Natural killer cell (primary cell): ENCODE measurements at places on chromosomes 13 and 19. TPM values are rescaled to one million over a fixed set of nuclear protein-coding genes. Genes with fewer than 3 reads are reported as not detected.
A peak's percentile ranks its signal among the peaks of the same experiment; 100 is the strongest.

GRCh38 chr19:35177377-35178274 lies 23.1 kb downstream of the FXYD5 start:
- no peaks in the 10 kb centered on the region for H3K36me3 ChIP-seq
- no peaks in the 10 kb centered on the region for H3K27me3 ChIP-seq
- H3K4me1 ChIP-seq: no peaks in the 10 kb centered on the region
- H3K27ac ChIP-seq: no peak overlapping the region
- no peak for DNase-seq
- H3K4me3 ChIP-seq: no peak overlapping the region

DNA sequence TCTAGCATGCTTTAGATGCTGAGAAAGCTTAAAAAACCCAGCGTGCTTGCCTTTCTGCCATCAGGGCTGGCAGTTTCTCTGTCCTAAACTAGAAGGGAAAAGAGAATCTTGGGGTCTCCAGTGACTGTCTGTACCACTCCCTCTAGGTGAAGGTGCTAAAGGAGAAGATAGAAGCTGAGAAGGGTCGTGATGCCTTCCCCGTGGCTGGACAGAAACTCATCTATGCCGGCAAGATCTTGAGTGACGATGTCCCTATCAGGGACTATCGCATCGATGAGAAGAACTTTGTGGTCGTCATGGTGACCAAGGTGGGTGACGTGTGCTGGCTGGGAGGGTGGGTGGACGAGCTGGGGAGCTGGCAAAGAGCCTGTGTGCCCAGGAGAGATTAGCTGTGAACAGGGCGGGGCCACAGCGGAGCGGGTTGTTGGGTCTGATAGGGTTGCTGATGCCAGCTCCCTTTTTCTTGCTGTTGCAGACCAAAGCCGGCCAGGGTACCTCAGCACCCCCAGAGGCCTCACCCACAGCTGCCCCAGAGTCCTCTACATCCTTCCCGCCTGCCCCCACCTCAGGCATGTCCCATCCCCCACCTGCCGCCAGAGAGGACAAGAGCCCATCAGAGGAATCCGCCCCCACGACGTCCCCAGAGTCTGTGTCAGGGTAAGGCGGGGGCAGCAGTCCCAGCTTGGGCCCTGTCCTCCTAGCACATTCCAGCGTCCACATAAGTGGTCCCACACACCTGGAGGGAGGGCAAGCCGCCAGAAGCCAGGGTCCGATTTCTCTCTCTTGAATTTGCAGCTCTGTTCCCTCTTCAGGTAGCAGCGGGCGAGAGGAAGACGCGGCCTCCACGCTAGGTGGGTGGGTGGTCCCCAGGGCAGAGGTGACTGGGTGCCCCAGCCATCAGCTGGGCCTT lies 2.3 kb downstream of the RAD23A start:
- no peaks in the 10 kb centered on the region for H3K27me3 ChIP-seq
- H3K36me3 ChIP-seq: peaks cover 67% of the 10 kb centered on the region
- no peak overlapping the region for H3K4me3 ChIP-seq
- H3K4me1 ChIP-seq: peaks cover 34% of the 10 kb centered on the region

- H3K27me3 ChIP-seq: no peaks in the 10 kb centered on the region
- no peaks in the 10 kb centered on the region for H3K36me3 ChIP-seq
- no peak overlapping the region for H3K27ac ChIP-seq
- no peaks in the 10 kb centered on the region for H3K4me1 ChIP-seq
- no peak for DNase-seq
Observed at GRCh38 chr19:49167857-49168409, 10.3 kb downstream of the TRPM4 start.

DNA sequence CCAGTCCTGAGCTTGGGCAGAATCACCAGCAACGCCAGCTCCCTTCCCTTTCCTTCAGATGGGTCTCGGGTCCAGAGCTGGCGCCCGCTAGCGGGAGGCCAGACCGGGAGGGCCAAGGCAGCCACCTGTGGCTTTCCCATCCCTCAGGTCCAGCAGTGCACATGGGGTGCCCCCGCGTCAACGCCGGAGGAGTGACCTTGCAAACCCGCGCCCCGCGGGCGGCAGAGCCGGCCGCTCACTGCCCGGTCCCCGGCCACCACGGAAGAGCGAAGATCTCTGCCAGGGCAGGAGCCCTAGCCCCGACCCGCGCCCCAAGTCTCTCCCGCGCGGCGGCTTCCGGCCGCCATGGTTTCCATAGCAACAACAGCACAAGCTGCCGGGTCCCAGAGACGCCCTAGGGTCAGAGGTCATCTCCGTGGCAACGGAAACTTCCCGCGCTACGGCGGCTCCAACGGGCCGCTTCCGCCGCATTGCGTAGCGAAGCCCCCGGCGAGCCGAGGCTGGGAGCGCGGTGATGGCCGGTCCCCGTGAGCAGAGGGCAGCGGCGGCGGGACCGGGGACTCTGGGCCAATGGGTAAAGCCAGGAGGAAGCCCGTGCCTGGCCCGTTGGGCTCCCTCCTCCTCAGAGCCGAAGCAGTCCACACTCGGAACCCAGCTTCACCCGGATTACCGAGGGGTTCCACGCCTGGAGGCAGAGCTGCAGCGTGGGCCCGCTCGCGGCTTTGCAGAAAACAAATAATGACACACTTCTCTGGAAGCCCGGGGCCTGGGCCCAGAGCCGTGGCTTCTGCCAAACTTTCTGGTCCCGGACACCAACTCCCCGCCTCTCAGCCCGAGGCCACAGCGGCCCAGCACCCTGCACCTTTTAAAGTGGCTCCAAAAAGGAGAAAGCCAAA lies 7.4 kb downstream of the FGF14 start:
- peaks cover 15% of the 10 kb centered on the region for H3K4me1 ChIP-seq
- peak overlapping the region; percentile 74 for H3K4me3 ChIP-seq

DNA sequence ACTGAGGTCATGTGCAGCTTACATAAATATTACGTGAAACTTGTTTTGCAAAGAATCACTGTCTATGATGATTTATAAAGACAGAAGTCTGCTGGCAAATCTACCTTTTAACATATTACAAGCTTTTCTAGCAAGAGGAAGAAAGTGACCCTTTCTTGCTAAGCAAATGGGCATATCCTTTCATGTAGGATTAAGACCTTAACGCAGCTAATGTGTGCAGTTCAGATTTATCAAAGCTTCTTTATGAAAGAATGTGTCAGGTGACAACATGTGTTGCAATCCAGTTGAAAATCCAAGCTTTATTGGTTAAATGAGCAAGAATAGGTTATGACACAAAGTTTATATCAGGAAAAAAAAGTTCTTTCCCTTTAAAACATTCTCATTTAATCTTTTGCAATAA lies 115.6 kb upstream of the NBEA start:
- no peaks in the 10 kb centered on the region for H3K27me3 ChIP-seq
- H3K36me3 ChIP-seq: no peaks in the 10 kb centered on the region
- H3K27ac ChIP-seq: no peak overlapping the region
- no peak overlapping the region for H3K4me3 ChIP-seq

GRCh38 chr13:94333131-94333820 lies 146.2 kb downstream of the DCT start:
- no peaks in the 10 kb centered on the region for H3K36me3 ChIP-seq
- no peak overlapping the region for H3K27ac ChIP-seq
- H3K27me3 ChIP-seq: no peaks in the 10 kb centered on the region
- H3K4me1 ChIP-seq: peaks cover 11% of the 10 kb centered on the region

DNA sequence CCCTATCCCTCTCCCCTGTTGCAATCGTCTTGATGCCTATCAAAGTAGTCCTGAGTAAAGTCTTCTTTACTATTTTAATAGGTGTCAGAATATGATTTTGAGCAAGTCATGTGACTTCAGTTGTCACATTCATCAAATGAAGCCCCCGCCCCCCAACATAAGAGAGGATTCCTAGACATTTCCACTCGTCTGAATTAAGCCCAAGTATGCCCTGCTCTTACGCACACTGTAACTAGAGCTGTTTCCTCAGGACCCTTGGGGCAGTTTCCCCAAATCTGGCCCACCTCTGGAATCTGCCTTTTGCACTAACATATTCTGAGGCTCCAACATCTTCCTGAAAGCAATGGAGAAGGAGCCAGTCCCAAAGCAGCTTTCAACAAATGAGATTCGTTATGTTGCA lies 25.5 kb downstream of the SACS start:
- no peaks in the 10 kb centered on the region for H3K36me3 ChIP-seq
- H3K27ac ChIP-seq: no peak overlapping the region
- no peak for DNase-seq
- H3K4me1 ChIP-seq: no peaks in the 10 kb centered on the region
- no peak overlapping the region for H3K4me3 ChIP-seq
- H3K27me3 ChIP-seq: no peaks in the 10 kb centered on the region

- H3K4me1 ChIP-seq: no peaks in the 10 kb centered on the region
- peaks cover 65% of the 10 kb centered on the region for H3K36me3 ChIP-seq
- no peak overlapping the region for H3K27ac ChIP-seq
- DNase-seq: no peak
- H3K4me3 ChIP-seq: no peak overlapping the region
- H3K27me3 ChIP-seq: no peaks in the 10 kb centered on the region
Observed at GRCh38 chr13:99558570-99559180, 57.4 kb downstream of the TM9SF2 start.

GRCh38 chr13:55613429-55614187 lies 1527.1 kb upstream of the PRR20A start:
- H3K27ac ChIP-seq: no peak overlapping the region
- H3K4me3 ChIP-seq: no peak overlapping the region
- H3K27me3 ChIP-seq: no peaks in the 10 kb centered on the region

DNA sequence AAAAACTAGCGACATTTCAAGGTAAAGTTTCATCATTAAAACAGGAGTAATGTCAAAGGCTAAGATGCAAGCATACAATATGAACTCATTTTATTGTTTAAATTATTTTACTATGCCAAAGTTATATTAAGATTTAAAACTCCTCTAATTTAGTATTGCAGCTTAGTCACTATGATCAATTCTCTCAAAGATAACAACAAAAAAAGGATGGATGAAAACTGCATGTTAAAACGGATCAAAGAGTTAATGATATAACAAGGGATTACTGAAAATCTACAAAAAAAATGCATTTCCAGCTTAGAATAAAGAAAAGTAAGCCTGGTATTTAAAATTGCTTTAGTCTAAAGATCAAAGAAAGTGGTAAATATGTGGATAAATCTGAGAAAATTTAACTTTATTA lies 587.8 kb upstream of the PCDH20 start:
- no peak for DNase-seq
- no peaks in the 10 kb centered on the region for H3K27me3 ChIP-seq
- H3K36me3 ChIP-seq: no peaks in the 10 kb centered on the region

GRCh38 chr19:35342430-35342829 lies 5.3 kb upstream of the FFAR1 start:
- H3K36me3 ChIP-seq: no peaks in the 10 kb centered on the region
- no peak overlapping the region for H3K27ac ChIP-seq
- no peak for DNase-seq
- H3K4me1 ChIP-seq: peaks cover 19% of the 10 kb centered on the region
- H3K27me3 ChIP-seq: no peaks in the 10 kb centered on the region

DNA sequence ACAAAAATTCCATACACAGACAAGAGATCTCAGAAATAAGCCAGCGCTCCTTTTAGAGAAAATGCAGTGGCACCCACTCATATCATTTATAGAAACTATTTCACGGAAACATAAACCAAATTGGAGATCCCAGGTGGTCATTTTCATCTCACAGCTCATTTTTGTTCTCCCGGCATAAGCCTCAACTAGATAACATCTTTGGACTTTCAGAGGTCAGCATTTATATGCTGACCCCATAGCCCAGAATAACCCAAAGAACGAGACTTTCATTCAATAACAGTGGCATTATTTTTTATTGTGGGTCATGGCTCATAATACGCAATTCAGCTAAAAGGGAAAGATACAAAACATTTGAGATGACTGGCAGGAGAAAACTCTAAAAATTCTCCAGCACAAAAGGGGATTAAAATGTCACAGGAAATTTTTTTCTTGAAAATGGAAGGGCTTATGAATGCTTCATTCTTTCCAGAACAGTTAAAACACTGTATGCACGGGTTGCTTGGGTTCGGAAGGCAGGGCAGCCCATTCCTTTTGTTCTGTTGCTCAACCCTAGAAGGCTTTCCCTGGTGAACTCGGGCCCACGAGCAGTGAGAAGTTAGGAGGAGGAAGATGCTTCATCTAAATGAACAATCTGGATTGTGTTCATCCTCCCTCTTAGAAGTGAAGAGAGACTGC lies 24.0 kb downstream of the STARD13 start:
- no peak for DNase-seq
- no peaks in the 10 kb centered on the region for H3K27me3 ChIP-seq
- H3K36me3 ChIP-seq: no peaks in the 10 kb centered on the region
- no peaks in the 10 kb centered on the region for H3K4me1 ChIP-seq
- H3K27ac ChIP-seq: no peak overlapping the region
- H3K4me3 ChIP-seq: no peak overlapping the region

DNA sequence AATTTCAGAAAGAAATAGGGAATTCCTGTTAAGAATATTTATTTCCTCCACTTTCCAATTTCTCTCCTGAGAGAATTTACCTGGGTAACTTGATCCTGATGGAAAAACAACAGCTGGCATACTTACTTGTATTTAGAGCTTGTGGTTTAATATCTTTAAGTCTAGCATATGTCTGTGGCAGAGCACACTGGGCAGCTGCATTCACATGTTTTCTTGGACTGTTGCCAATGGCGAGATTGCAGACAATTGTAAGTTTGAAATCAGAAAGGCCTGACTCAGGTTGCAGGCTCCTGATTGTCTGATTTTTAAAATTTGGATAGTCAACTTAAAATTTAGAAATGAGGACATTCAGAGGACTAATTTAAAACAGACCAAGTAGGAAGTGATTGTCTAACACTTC lies 66.9 kb downstream of the NHLRC3 start:
- no peak overlapping the region for H3K4me3 ChIP-seq
- H3K4me1 ChIP-seq: no peaks in the 10 kb centered on the region
- H3K27me3 ChIP-seq: no peaks in the 10 kb centered on the region
- DNase-seq: no peak
- no peaks in the 10 kb centered on the region for H3K36me3 ChIP-seq

- H3K36me3 ChIP-seq: no peaks in the 10 kb centered on the region
- no peak overlapping the region for H3K27ac ChIP-seq
- no peak overlapping the region for H3K4me3 ChIP-seq
- no peaks in the 10 kb centered on the region for H3K4me1 ChIP-seq
- H3K27me3 ChIP-seq: no peaks in the 10 kb centered on the region
- DNase-seq: no peak
Observed at GRCh38 chr13:71831716-71832115, 35.3 kb downstream of the DACH1 start.

DNA sequence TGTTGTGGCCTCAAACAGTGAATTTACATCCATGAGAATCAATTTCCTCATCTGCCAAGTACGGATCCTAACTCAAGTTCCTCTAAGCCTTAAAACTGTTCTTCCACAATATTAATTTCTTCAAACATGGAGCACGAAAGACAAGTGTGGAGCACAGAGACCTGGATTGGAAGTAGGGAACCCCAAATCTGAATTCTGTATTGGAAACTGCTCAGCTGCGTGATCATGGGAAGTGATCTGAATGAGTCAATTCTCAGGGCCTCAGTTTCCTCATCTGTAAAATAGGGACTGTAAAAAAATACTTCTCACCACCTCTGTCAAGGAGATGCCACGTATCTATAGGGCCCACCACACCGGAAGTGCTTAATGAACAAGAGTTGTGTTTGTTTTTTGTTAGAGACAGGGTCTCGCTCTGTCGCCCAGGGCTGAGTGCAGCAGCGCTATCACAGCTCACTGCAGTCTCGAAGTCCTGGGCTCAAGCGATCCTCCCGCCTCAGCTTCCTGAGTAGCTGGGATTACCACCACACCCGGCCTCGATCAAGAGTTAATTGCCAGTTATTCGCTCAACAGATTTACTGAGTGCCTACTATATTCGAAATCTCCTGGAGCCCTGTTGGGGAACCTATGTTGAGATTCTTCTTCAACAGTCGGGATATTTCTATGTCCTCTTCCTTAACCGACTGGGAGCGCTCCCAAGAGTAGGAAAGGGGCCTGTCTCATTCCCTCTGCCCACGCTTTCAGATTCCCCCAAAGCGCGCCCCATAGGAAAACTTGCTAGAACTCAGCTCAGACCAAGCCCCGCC lies 1.6 kb downstream of the SERTAD3 start:
- H3K4me1 ChIP-seq: peaks cover 13% of the 10 kb centered on the region
- H3K36me3 ChIP-seq: peaks cover 16% of the 10 kb centered on the region
- H3K4me3 ChIP-seq: peak overlapping the region; percentile 91
- DNase-seq: no peak
- no peaks in the 10 kb centered on the region for H3K27me3 ChIP-seq
- peak overlapping the region; percentile 70 for H3K27ac ChIP-seq

Gene ZNF627
- total RNA-seq: 4.9 TPM

Gene CNMD
- not detected for total RNA-seq

Gene DACT3
- 0.14 TPM for total RNA-seq
